ENCODE measurements at places on chromosomes 12 and 14. TPM values are rescaled to one million over a fixed set of nuclear protein-coding genes. Genes with fewer than 3 reads are reported as not detected.

The BHLHE41 gene
- 6.3 TPM for polyA plus RNA-seq

The PTPRQ gene
- not detected for polyA plus RNA-seq

The CD163L1 gene
- 1.2 TPM for polyA plus RNA-seq

The SART3 gene
- 20.6 TPM for polyA plus RNA-seq

The NRXN3 gene
- 6.7 TPM for polyA plus RNA-seq

The SLC24A4 gene
- polyA plus RNA-seq = 0.25 TPM

The KRT74 gene
- not detected for polyA plus RNA-seq

The SLC7A8 gene
- polyA plus RNA-seq = 11.0 TPM

The TAS2R9 gene
- not detected for polyA plus RNA-seq

The OR6C75 gene
- polyA plus RNA-seq = not detected

The CLEC2A gene
- not detected for polyA plus RNA-seq

- no peak overlapping the region for H3K4me3 ChIP-seq
- H3K4me1 ChIP-seq = no peaks in the 10 kb centered on the region
- DNase-seq = no peak
- peaks cover 2% of the 10 kb centered on the region for H3K27me3 ChIP-seq
- H3K27ac ChIP-seq = no peak overlapping the region
Measured at GRCh38 chr12:113996026-113996425, 29.9 kb upstream of the RBM19 start.

GRCh38 chr12:15691388-15691787 lies 97.8 kb downstream of the EPS8 start:
- no peak overlapping the region for H3K27ac ChIP-seq
- H3K4me1 ChIP-seq = peaks cover 7% of the 10 kb centered on the region
- DNase-seq = no peak
- H3K4me3 ChIP-seq = no peak overlapping the region
- H3K27me3 ChIP-seq = no peaks in the 10 kb centered on the region

DNA sequence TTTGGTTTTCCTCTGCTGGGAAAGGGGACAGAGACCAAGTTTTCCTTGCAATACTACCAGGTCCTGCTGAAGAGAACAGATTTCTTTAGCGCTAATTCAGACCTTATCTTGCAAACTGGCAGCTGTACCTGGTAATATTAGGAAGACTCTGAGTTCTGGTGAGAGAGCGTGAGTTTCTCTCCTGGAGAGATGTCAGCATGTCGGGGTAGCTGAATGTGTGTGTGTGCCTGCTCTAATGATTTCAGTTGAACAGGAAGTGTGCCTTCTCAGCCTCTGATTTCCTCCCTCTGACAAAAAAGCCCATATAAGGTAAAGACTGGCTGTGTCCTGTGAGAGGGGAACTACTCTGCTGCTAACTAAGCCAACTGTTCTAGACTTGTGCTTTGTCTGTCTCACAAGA lies 10.3 kb upstream of the ERP27 start:
- peaks cover 2% of the 10 kb centered on the region for H3K36me3 ChIP-seq
- H3K4me3 ChIP-seq = peak overlapping the region; percentile 76
- H3K27ac ChIP-seq = peak overlapping the region; percentile 92
- DNase-seq = no peak
- no peaks in the 10 kb centered on the region for H3K27me3 ChIP-seq
- peaks cover 5% of the 10 kb centered on the region for H3K4me1 ChIP-seq

- no peak overlapping the region for H3K4me3 ChIP-seq
- DNase-seq = no peak
- no peaks in the 10 kb centered on the region for H3K4me1 ChIP-seq
- H3K27me3 ChIP-seq = no peaks in the 10 kb centered on the region
- no peaks in the 10 kb centered on the region for H3K36me3 ChIP-seq
Measured at GRCh38 chr12:46131732-46132469, 136.9 kb downstream of the SLC38A1 start.

- H3K27ac ChIP-seq = no peak overlapping the region
- no peaks in the 10 kb centered on the region for H3K27me3 ChIP-seq
- H3K4me3 ChIP-seq = no peak overlapping the region
- no peaks in the 10 kb centered on the region for H3K36me3 ChIP-seq
Measured at GRCh38 chr14:33218026-33218425, 279.3 kb downstream of the NPAS3 start.

GRCh38 chr12:69417231-69417630 lies 53.0 kb upstream of the FRS2 start:
- no peak overlapping the region for H3K4me3 ChIP-seq
- no peaks in the 10 kb centered on the region for H3K4me1 ChIP-seq
- H3K36me3 ChIP-seq = no peaks in the 10 kb centered on the region

- no peak overlapping the region for H3K27ac ChIP-seq
- H3K4me1 ChIP-seq = no peaks in the 10 kb centered on the region
- H3K36me3 ChIP-seq = no peaks in the 10 kb centered on the region
- H3K4me3 ChIP-seq = no peak overlapping the region
- H3K27me3 ChIP-seq = no peaks in the 10 kb centered on the region
- peak; percentile 51 for DNase-seq
Measured at GRCh38 chr12:3596703-3597415, 105.9 kb downstream of the PRMT8 start.

DNA sequence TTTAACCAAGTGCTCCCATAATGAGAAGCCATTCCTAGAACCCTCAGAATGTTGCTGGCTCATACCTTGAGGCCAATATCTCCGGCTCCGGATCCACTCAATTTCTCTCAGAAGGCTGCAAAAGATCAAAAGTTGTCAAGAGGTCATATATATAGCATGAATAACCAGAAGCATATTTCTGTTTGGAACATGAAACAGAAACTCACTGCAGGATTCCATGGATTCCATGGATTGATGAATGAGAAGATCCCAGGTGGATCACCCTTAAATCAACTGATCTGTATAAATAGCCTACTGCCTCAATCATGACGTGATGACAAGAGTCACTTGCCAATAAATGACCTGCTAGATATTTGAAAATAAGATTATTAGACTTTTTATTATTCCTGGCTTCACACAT lies 3.3 kb upstream of the NT5DC3 start:
- H3K36me3 ChIP-seq = peaks cover 1% of the 10 kb centered on the region
- no peaks in the 10 kb centered on the region for H3K27me3 ChIP-seq
- H3K27ac ChIP-seq = peak overlapping the region; percentile 19

DNA sequence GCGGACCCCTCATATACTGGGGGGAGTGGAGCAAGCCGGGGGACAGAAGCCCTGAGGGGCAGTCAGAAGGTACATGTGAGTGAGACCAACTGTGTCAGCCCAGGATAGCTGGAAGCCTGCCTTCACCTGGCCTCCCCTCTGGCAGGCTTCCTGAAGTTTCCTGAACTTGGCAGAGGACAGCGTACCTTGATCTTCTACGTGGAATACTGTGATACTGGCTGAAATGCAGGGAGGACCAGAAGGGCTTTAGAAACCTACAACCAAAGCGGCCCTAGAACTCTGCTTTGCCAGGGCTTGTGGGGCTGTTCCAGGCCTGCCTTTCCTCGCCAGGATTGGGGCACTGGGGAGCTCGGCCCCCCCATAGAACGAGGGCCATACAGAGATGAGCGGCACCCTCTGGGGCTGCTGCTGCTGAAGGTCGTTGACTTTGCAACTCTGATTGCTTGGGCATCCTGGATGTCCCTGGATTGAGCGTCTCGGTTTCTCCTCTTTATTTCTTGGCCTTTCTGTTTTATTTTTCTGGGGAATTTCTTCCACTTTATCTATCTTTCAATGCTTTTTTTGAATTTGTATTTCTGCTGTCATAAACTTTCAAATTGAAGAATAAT lies 66.5 kb downstream of the SLC25A47 start:
- no peak overlapping the region for H3K4me3 ChIP-seq
- H3K4me1 ChIP-seq = no peaks in the 10 kb centered on the region
- no peak overlapping the region for H3K27ac ChIP-seq
- H3K27me3 ChIP-seq = no peaks in the 10 kb centered on the region

DNA sequence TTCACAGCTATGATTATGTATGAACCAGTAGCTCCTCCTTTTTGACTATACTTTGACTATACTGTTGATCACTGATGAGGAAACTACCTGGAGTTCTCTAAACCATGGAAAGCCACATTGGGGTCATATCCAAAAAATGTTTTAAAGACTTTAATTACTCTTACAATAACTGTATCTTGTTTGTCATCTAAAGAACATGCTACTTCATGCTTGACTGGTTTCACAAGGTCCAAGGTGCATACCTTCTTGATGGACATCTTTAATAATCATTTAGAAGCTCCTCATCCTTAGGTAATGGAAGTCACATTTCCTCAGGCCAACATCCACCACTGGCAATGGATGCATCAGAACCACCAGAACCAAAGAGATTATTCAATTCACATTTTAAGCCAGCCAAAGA lies 29.9 kb downstream of the WASHC3 start:
- no peaks in the 10 kb centered on the region for H3K36me3 ChIP-seq
- H3K4me1 ChIP-seq = no peaks in the 10 kb centered on the region
- no peaks in the 10 kb centered on the region for H3K27me3 ChIP-seq

DNA sequence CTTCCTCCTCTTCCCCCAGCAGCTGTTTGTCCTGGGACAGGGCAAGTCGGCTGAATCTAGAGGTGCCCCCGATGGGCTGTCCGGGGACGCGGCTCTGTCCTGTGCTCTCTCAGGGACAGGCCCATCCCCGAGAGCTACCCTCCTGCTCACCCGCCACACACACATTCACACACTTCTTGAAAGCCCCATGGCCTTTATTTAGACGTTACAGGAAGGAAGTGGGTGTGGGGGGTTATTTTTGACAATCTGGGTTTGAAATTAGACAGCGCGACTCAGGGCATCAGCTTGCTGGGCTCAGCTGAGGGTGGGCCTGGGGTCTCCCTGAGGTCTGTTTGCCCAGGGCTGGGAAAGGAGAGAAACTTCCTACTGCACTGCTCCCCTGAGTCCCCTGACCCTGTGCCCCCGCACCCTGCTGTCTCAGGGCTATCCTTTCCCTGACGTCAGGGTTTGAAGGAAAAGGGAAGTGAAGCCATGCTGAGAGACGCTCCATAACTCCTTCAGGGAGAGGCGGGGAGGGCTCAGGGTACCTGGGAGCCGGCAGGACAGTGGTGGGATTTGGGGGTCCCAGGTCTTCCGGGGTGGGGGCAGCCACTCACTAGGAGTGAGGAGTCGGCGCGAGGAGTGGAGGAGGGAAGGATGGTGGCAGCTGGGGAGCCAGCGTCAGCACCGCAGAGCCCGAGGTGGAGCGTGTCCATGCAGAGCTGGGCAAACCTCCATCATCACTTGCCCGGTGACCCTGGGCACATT lies 8.1 kb downstream of the PTPN6 start:
- H3K4me1 ChIP-seq = no peaks in the 10 kb centered on the region
- no peak overlapping the region for H3K4me3 ChIP-seq
- H3K27me3 ChIP-seq = no peaks in the 10 kb centered on the region
- H3K36me3 ChIP-seq = no peaks in the 10 kb centered on the region
- H3K27ac ChIP-seq = no peak overlapping the region

DNA sequence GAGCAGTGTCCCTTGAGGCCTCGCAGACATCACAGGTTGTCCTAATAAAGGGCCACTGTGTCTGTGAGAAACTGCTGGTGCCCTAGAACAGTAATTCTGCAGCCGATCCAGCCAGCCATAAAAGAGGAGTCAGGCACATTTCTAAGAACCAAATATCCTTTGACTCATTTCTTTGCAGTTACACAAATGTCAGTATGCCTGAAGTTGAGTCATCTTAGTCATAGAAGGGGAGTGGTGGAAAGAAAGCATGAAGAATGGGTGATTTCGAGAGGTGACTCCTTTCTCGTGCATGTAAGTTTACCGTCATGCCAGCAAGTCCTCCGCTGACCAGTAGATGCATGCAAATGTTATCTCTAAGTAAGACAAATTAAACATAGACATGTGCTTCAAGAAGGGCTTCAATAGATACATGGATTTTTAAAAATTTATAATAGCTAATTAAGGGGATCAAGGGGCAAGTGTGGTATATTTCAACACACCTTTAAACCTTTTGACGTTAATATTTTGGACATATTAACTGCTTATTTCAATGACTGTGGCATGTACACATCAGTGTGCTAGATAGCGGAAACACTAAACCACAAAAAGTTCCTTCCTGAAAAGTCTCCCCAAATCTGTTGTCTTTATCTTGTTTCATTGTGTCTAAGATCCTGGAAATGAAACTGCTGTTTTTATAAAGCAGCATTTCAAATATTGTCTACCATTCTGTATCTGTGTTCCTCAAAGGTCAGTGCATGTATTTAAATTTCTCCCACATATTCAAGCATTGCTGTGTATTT lies 497.4 kb downstream of the NPAS3 start:
- H3K27ac ChIP-seq = no peak overlapping the region
- no peak for DNase-seq
- no peak overlapping the region for H3K4me3 ChIP-seq
- H3K36me3 ChIP-seq = no peaks in the 10 kb centered on the region
- H3K4me1 ChIP-seq = no peaks in the 10 kb centered on the region

- H3K27ac ChIP-seq = no peak overlapping the region
- peak; percentile 26 for DNase-seq
- no peaks in the 10 kb centered on the region for H3K4me1 ChIP-seq
- no peaks in the 10 kb centered on the region for H3K36me3 ChIP-seq
Measured at GRCh38 chr14:64728106-64728505, 23.9 kb downstream of the PLEKHG3 start.

DNA sequence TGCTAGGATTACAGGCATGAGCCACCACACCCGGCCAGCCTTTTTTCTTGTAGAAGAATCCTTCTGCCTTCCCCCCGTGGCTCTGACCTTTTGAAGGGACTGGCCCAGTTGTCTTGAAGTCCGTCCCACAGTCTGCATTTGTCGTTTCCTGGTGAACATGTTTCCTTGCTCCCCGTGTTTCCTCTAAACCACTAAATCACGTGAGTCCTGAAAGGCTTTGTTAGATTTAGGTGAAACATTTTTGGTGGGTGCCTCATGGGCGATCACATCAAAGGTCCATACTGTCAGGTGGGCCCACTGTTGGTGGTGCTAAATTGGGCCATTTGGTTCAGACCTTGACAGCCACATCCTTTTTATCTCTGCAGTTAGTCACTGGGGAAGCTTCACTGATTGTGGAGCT lies 26.3 kb downstream of the MLXIP start:
- H3K27me3 ChIP-seq = no peaks in the 10 kb centered on the region
- no peak overlapping the region for H3K4me3 ChIP-seq
- no peak overlapping the region for H3K27ac ChIP-seq
- DNase-seq = no peak
- H3K36me3 ChIP-seq = no peaks in the 10 kb centered on the region

- no peaks in the 10 kb centered on the region for H3K4me1 ChIP-seq
- no peaks in the 10 kb centered on the region for H3K27me3 ChIP-seq
Measured at GRCh38 chr12:27696864-27697564, 767 bp downstream of the REP15 start.

DNA sequence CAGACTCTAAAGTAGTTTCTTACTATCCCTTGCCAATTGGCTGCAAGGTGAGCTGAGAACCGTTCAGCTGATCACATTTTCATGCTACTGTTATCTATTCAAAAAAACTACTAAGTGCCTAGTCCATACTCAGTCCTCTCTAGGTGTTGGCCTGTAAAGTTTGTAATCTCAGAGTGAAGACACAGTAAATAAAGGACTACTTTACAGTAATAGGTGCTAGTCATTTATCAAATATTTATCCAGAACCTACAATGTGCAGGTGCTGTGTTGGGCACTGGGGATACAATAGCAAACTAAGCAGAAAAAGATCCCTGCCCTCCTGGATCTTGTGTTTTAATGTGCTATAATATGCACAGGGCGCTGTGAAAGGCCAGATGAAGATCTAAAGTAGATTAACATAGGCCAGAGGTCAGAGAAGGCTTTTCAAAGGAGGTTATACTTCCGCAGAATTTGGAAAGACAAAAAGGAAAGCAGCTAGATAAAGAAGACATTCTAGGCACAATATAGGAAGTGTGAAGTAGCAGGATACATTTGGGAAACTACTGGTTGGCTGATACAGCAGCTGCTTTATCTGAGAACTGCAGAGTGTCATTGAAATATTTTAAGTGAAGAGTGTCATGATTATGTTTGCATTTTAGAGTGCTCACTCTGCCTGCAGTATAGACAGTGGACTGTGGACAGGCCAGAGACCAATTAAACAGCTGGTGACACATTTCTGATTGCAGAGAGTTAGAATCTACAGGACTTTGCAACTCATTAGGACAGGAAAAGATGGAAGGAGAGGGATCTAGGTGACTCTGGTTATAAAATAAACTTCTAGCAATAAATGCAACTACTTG lies 8.0 kb upstream of the ACTR10 start:
- peaks cover 5% of the 10 kb centered on the region for H3K4me1 ChIP-seq
- H3K27me3 ChIP-seq = no peaks in the 10 kb centered on the region
- no peaks in the 10 kb centered on the region for H3K36me3 ChIP-seq
- DNase-seq = no peak
- H3K4me3 ChIP-seq = no peak overlapping the region
- no peak overlapping the region for H3K27ac ChIP-seq

Measured in aorta (tissue), 5 donors.